Colonic mucosa (tissue), 4 donors: ENCODE measurements at places on chromosomes 13 and 19. TPM values are rescaled to one million over a fixed set of nuclear protein-coding genes. Genes with fewer than 3 reads are reported as not detected.

- no peaks in the 10 kb centered on the region for H3K27me3 ChIP-seq
- peaks cover 4% of the 10 kb centered on the region for H3K4me1 ChIP-seq
- no peak overlapping the region for H3K27ac ChIP-seq
Observed at GRCh38 chr13:114126789-114127472, 5.5 kb downstream of the RASA3 start.

GRCh38 chr19:5297272-5297669 lies 43.3 kb downstream of the PTPRS start:
- H3K4me1 ChIP-seq: no peaks in the 10 kb centered on the region
- H3K36me3 ChIP-seq: no peaks in the 10 kb centered on the region
- DNase-seq: no peak
- H3K4me3 ChIP-seq: no peak overlapping the region
- peaks cover 13% of the 10 kb centered on the region for H3K27me3 ChIP-seq

DNA sequence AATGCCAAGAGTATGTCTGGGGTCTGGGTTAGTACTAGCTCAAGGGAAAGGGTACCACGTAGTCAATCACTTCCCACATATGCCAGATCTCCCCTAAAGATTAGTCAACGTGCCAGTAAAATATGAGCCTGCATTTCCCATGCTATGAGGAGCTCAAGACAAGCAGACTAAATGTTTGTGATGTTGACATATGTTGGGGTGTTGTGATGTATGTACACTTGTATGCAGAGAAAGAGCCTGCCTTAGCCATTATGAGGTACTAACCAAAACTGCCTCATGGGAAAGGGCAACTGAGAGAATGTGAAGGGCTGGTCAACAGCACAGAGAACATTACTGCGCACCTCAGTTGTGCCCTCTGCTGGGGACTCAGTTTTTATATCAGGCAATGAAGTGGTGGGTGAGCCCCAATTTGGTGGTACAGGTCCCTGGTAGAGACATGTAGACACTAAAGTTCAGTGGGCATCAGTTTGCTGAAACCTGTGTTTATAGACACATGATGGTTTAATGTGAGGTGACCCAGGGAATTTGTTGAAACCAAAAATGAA lies 287.0 kb downstream of the DCT start:
- no peaks in the 10 kb centered on the region for H3K27me3 ChIP-seq
- H3K36me3 ChIP-seq: no peaks in the 10 kb centered on the region
- H3K27ac ChIP-seq: no peak overlapping the region
- DNase-seq: no peak
- H3K4me3 ChIP-seq: no peak overlapping the region

The TMEM59L gene
- 1.4 TPM for total RNA-seq

The ONECUT3 gene
- 0.05 TPM for total RNA-seq
